ENCODE measurements at places on chromosomes 5 and 9.
A peak's percentile ranks its signal among the peaks of the same experiment; 100 is the strongest.

DNA sequence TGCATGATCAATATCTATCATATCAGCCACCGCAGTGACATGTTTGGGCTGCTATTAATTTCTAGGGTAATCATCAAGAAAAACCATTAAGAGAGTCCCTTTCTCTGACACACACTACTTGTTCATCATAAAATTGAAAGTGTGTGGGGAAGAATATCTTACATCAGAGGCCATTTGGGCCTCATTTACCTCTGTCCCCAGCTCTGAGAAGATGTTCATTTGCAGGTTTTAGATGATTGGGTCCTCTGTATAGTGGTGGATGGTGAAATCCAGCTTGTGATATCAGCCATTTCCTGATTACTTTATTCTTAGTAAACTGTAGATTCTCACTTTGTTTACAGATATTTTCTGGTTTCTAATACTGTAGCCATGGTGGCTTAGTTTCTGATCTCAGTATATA lies 29.8 kb upstream of the PJA2 start:
- H3K27me3 ChIP-seq = no peaks in the 10 kb centered on the region
- H3K36me3 ChIP-seq = no peaks in the 10 kb centered on the region
- no peak overlapping the region for H3K4me3 ChIP-seq
- DNase-seq = no peak
- H3K27ac ChIP-seq = no peak overlapping the region

DNA sequence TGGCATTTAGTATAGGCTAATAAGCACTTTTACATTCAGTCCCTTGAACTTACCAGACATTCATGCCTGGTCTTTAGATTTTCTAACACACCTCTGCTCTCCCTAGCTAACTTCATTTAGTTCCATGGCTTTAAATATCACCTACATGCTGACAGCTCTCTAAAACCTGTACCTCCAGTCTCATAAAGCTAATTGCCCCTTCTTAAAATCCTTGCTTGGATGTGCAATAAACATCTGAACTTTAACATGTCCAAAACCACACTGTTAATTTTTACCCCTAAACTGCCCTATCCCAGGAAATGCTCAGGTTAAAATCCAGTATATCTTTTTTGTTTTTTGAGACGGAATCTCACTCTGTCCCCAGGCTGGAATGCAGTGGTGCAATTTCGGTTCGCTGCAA lies 139.8 kb downstream of the CPLANE1 start:
- H3K27me3 ChIP-seq = peaks cover 6% of the 10 kb centered on the region
- no peak overlapping the region for H3K27ac ChIP-seq
- H3K36me3 ChIP-seq = no peaks in the 10 kb centered on the region
- no peak overlapping the region for H3K4me3 ChIP-seq
- DNase-seq = no peak

GRCh38 chr9:126386088-126386487 lies 59.5 kb downstream of the MVB12B start:
- no peak for DNase-seq
- H3K4me1 ChIP-seq = no peaks in the 10 kb centered on the region
- peaks cover 22% of the 10 kb centered on the region for H3K27me3 ChIP-seq
- H3K27ac ChIP-seq = no peak overlapping the region
- H3K36me3 ChIP-seq = no peaks in the 10 kb centered on the region

- no peaks in the 10 kb centered on the region for H3K27me3 ChIP-seq
- DNase-seq = no peak
- H3K27ac ChIP-seq = no peak overlapping the region
- H3K36me3 ChIP-seq = no peaks in the 10 kb centered on the region
- no peaks in the 10 kb centered on the region for H3K4me1 ChIP-seq
Measured at GRCh38 chr5:162888268-162888667, 549.1 kb upstream of the CCNG1 start.

- H3K36me3 ChIP-seq = no peaks in the 10 kb centered on the region
- no peaks in the 10 kb centered on the region for H3K27me3 ChIP-seq
- H3K4me3 ChIP-seq = no peak overlapping the region
- H3K27ac ChIP-seq = no peak overlapping the region
Measured at GRCh38 chr9:89743216-89743572, 138.4 kb downstream of the GADD45G start.

DNA sequence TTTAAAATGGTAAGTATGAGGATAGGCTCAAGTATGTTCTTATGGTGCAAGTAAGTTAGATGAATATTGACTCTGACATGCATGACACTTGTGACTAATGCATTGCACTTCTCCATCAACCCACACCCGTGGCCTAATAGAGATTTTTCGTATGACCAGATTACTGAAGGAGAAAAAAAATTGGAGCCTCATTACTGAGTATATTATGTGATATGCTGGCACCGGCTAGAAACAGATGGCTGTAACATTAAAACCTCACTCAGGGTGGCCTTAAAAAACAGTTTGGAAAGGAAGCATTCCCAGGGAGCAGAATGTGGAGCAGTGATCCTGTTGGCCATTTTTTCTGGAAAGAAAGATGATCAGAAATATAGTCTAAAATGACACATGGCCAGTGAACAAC lies 766.4 kb downstream of the PRELID2 start:
- H3K36me3 ChIP-seq = no peaks in the 10 kb centered on the region
- H3K4me1 ChIP-seq = no peaks in the 10 kb centered on the region
- H3K27me3 ChIP-seq = no peaks in the 10 kb centered on the region
- DNase-seq = no peak
- no peak overlapping the region for H3K4me3 ChIP-seq

DNA sequence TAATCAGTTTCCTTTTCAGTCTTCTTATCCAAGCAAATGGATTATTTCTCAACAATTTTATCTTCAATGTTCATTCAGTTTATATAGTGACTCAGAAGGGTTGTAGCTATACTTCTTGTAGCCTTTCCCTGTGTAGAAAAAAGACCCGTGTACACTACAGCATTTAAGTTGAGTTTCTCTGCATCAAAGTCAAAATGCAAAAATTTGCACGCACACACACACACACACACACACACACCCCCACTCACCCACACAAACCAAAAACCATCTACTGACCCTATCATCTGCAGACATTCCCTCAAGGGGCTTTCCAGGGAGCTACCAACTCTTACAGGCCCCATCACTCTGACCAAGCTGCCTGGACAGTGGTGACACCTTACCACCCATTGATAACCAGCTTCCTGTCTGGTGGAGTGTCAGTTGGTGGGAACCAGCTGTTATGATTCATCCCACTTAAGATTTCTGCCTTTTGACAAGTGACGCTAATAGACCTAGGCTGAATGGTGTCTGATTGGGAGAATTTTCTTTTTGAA lies 12.2 kb upstream of the ELL2 start:
- no peaks in the 10 kb centered on the region for H3K27me3 ChIP-seq
- DNase-seq = peak; percentile 62
- H3K4me1 ChIP-seq = peaks cover 18% of the 10 kb centered on the region
- no peak overlapping the region for H3K4me3 ChIP-seq

DNA sequence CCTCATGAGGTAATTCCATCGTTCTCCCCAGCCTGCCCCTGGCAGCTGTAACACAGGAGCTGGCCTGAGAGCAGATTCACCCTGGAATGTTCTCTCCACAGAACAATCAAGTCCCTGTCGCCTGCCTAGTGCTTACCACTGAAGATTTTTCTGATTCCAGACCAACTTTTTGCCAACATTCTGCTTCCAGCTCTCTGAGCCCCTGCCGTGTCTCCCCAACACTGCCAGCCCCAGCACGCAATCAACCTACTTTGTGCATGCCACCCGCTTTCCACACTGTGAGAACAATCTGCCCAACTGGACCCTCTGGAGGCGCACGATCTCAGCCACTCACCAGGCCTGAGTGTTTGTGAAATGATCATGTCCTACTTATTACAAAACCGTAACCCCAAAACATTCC lies 62.6 kb downstream of the PSMB7 start:
- H3K36me3 ChIP-seq = peaks cover 95% of the 10 kb centered on the region
- no peaks in the 10 kb centered on the region for H3K27me3 ChIP-seq
- no peak for DNase-seq
- H3K4me3 ChIP-seq = no peak overlapping the region

GRCh38 chr9:12813533-12813932 lies 38.7 kb downstream of the LURAP1L start:
- no peak overlapping the region for H3K27ac ChIP-seq
- DNase-seq = no peak
- H3K27me3 ChIP-seq = no peaks in the 10 kb centered on the region
- H3K36me3 ChIP-seq = no peaks in the 10 kb centered on the region
- H3K4me3 ChIP-seq = no peak overlapping the region

GRCh38 chr5:107894361-107894760 lies 223.6 kb upstream of the EFNA5 start:
- H3K4me3 ChIP-seq = no peak overlapping the region
- no peaks in the 10 kb centered on the region for H3K4me1 ChIP-seq
- H3K27me3 ChIP-seq = no peaks in the 10 kb centered on the region
- DNase-seq = no peak

DNA sequence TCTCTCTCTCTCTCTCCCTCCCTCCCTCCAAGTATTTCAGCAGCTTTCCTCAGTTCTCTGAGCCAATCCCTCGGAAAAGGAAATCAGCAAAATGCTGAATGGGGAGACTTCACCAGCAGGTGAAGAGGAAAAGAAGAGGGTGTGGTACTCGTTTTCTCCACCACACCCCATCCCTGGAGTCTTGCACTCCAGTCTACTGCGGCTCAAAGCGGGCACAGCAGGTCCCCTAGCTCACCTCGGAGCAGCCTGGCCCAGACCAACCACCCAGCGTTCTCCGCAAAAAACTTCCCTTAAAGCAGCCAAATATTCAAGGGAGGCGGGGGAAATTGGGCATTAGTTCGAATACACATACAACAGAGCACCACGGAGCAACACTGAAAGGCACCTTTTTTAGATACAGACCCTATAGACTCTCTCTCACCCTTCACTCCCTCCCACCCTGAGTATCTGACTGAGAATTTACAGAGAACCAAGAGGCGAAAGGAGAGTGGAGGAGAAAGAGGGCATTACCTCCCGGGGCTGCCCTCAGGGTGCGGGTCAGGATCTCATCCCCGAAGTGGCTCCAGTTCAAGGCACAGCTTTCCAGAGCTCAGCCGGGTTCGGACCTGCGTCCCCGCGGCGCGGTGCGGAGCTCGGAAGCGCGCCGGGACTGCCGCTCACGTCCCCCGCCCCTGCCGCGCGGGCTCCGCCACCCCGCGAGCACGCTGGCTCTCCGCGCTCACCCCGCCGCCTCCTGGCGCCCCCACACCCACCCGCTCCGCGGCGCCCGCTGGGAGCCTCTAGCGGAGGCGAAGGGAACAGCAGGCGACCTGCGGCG lies 1638.5 kb upstream of the C9orf72 start:
- no peaks in the 10 kb centered on the region for H3K36me3 ChIP-seq
- H3K4me1 ChIP-seq = no peaks in the 10 kb centered on the region
- no peak overlapping the region for H3K4me3 ChIP-seq
- no peak for DNase-seq
- H3K27me3 ChIP-seq = no peaks in the 10 kb centered on the region

DNA sequence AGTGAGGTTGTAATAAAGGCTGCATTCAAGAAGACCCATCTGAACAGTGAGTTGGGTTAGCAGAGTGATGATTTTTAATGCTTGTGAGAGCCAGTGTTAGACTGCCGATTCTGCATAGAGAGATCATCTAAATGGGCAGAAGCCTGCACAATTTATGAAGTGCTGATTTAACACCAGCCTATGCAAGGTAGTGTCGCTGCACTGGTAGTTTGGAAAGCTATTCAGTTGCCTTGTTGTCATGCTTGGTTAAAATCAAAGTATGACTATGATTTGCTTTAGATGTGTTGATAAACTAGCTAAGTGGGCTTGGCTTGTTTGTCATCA lies 379 bp upstream of the LRRTM2 start:
- no peak for DNase-seq
- no peaks in the 10 kb centered on the region for H3K27me3 ChIP-seq
- no peaks in the 10 kb centered on the region for H3K4me1 ChIP-seq
- no peaks in the 10 kb centered on the region for H3K36me3 ChIP-seq

DNA sequence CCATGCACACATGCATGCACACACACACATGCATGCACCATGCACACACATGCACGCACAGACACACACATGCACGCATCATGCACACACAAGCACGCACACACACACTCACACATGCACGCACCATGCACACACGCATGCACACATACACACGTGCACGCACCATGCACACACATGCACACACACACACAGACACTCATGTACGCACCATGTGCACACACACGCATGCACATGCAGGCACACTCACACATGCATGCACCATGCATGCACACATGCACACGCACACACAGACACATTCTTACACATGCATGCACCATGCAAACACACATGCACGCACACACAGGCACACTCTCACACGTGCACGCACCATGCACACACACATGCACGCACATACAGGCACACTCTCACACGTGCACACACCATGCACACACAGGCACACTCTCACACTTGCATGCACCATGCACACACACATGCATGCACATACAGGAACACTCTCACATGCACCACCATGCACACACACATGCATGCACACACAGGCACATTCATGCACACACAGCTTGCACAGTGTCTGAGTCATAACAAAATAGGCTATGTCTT lies 117.5 kb downstream of the TENT4A start:
- DNase-seq = no peak
- H3K27me3 ChIP-seq = no peaks in the 10 kb centered on the region

DNA sequence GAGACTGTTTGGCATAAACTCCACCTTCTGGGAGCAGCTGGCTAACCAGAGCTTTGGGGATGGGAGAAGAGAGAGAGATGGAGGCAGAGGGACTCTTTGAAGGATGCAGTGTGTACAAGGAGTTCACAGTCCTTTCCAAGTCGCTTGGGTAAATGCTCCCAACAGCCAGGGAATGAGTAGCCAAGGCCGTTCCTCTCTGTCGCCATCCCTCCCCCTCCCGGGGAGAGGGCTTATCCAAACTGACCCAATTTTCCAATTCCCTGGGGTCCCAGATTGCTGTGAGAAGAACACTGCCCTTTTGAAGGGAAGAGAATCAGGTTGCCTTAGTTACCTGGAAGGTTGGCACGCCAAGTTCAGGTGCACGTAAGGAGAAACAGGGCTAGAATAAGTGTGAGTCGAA lies 7.9 kb downstream of the WWC1 start:
- no peak for DNase-seq
- no peaks in the 10 kb centered on the region for H3K36me3 ChIP-seq
- H3K27ac ChIP-seq = no peak overlapping the region
- H3K4me3 ChIP-seq = no peak overlapping the region

DNA sequence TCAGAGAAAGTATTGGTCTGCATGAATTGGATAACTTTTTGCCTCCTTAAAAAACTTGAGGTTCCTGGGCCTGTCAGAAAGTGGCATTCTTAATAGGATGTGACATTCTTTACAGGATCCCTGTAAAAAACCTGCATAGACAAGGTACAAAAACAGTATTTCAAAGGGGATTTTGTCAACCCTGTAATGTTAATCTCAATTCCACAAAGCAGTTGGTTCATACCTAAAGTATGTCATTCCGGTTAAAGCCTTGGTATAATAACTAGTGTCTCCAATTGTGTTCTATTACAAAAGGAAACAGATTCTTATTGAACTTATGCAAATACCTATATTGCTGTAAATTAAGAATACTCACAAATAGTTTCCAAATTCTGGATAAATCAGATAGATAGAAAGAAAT lies 169.7 kb downstream of the CDH10 start:
- H3K4me3 ChIP-seq = no peak overlapping the region
- H3K27ac ChIP-seq = no peak overlapping the region
- no peaks in the 10 kb centered on the region for H3K27me3 ChIP-seq
- DNase-seq = no peak
- no peaks in the 10 kb centered on the region for H3K4me1 ChIP-seq

Data from K562 (cell line).